ENCODE measurements at places on chromosomes 12 and 14.

DNA sequence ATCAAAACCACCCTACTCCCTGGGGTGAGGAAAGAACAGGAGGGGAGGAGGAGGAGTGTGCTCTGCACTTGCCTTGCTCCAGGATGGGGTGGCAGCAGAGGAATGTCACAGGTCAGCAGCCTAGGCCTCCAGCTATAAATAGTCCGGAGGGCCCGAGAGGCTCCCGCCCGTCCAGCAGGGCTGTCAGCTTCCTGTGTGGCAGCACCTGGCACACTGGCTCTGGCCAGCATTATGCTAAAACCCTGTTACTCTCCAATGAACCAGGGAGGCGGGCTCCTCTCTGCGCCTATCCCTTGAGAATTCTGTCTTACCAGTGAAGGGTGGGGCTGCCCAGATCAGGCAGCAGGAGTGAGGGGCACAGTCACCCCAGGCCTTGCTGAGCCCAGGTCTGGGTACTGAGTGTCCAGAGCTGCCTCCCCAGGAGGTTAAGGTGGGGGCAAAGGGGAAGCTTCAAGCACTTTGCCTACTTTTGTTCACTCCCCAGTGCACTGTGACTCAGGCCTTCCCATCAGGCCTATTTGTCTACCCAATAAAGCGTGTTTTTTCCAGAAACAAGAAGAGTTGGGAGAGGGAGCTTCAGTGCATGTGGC, 1.2 kb upstream of the COX14 start:
- peak; percentile 55 for DNase-seq

- no peak for DNase-seq
These were observed 344 bp downstream of the LPAR5 start for GRCh38 chr12:6635375-6635855.

DNA sequence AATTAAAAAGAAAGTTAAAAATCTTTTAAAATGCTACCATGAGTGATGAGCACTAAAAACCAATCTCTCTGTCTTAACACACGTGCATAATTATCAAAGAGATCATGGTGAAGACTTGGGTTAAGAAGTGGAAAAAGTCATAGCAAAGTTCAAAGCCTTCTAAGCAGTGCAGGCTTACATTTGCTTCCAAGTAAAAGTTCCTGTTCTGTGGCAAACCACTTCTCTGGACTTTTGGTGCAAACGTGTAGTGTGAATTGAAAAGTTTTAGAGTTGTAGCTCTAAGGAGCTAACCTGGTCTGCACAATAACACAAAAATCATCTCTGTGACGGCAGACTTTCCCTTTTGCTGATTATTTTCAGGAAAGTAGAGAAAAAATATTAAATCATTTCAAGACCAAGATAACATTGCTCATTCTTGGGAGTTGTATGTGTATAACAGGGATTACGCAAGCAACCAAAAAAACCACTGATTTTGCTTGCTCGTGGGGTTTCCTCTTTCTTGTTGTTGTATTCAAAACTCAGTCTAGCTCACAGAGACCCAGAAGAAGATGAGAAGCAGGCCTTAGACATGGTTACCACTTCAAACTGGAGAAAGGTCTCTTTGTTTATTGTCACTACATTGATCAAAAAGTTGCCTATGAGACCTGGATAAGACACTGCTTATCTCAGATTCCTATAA, 2.3 kb upstream of the GLIPR1 start:
- DNase-seq, result no peak

GRCh38 chr14:39395555-39396254, 36.5 kb downstream of the FBXO33 start:
- no peak for DNase-seq

- no peak for DNase-seq
These were observed 105.8 kb downstream of the PRIMA1 start for GRCh38 chr14:93682459-93682858.

- peak; percentile 30 for DNase-seq
These were observed 25.7 kb upstream of the TC2N start for GRCh38 chr14:91893007-91893406.

DNA sequence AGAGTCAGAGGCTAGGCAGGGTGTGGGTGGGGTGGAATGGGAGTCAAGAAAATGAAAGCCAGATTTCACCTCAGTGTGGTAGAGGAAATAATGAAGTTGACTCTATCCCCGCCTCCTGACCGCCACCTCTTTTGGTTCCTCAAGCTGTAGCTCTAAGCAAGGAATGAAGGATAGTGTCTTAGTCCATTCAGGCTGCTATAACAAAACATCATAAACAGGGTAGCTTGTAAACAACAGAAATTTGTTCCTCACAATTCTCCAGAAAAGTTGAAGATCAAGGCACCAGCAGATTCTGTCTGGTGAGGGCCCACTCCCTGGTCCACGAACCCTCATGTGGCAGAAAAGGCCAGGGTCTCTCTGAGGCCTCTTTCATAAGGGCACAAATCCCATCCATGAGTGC, 109.1 kb upstream of the AMN1 start:
- DNase-seq, result no peak

- DNase-seq, result peak; percentile 58
These were observed 14.2 kb upstream of the CALM1 start for GRCh38 chr14:90382491-90383125.

DNA sequence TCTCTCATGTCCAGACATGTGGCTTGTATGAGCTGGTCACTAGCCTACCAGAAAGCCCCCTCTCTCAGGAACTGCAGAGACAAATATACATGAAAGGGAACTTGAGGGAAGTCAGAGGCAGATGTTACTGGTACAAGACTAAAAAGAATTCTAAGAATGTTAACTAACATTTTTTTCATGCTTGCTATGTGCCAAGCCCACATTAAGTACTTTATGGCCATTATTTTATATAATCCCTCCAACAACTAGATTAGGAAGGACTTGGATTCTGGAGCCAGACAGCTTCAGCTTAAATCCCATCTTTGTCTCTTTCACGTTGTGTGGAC, 24.6 kb downstream of the TTC9 start:
- no peak for DNase-seq

DNA sequence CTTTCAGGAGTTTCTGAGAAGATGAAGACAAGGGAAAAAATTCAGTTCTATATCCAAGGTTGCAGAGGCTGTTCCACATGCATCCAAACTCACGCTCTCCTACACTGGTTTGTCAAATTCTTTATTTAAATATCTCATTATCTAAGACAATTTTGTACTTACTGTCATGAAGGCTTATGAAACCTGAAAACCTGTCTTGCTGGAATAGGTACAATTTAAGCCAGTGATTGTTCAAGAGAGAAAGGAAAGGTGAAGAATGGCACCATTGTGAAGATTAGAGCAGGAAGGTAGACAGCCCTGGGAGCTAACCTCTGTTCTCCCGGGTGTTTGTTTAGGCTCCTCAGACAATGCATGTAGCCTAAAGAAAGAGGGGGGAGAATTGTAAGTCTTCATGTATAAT, 315.1 kb upstream of the PRKD1 start:
- no peak for DNase-seq

- no peak for DNase-seq
These were observed 122.2 kb upstream of the NAP1L1 start for GRCh38 chr12:76206677-76207072.

DNA sequence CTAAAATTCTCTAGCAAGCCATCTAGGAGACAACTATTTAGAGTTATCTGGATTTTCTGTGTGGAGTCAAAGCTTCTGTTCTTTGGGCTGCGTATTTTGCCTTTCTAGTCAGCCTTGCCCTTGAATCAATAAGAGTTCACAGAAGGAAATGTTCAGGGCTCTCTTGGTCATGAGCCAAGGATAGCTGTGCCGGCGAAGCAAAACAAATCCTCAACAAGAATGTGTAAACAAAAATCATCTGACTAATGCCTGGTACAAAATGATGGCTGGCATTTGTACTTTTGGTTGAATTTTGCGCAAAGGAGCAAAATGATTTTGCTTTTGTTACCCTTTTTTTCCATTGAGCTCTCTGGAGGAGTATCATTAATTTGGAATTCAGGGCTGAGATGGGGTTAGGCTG, 171.1 kb downstream of the DACT1 start:
- no peak for DNase-seq

- peak; percentile 40 for DNase-seq
These were observed 92.6 kb upstream of the SFSWAP start for GRCh38 chr12:131618303-131618658.

DNA sequence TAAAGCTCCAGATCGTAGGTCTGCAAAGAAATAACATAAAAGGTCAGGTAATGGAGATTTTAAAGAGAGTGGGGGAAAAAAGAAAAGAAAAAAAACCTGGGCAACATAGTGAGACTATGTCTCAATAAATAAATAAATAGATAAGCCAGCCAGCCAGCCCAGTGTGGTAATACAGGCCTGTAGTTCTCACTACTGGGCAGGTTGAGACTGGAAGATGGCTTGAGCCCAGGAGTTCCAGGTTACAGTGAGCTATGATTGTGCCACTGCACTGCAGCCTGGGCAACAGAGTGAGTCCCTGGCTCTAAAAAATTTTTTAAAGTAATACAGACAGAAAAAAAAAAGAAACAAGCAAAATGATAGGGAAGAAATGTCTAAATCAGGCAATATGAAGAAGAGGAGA, 43.2 kb upstream of the BBS10 start:
- DNase-seq, result no peak

- DNase-seq, result no peak
These were observed 1054.3 kb downstream of the VRK1 start for GRCh38 chr14:97851428-97851995.

- DNase-seq, result peak; percentile 19
These were observed 399.0 kb downstream of the NAV3 start for GRCh38 chr12:78229591-78230101.

GRCh38 chr14:25753130-25753529, 703.2 kb upstream of the STXBP6 start:
- DNase-seq, result no peak

GRCh38 chr12:124679533-124680371, 112.3 kb upstream of the NCOR2 start:
- DNase-seq, result no peak

DNA sequence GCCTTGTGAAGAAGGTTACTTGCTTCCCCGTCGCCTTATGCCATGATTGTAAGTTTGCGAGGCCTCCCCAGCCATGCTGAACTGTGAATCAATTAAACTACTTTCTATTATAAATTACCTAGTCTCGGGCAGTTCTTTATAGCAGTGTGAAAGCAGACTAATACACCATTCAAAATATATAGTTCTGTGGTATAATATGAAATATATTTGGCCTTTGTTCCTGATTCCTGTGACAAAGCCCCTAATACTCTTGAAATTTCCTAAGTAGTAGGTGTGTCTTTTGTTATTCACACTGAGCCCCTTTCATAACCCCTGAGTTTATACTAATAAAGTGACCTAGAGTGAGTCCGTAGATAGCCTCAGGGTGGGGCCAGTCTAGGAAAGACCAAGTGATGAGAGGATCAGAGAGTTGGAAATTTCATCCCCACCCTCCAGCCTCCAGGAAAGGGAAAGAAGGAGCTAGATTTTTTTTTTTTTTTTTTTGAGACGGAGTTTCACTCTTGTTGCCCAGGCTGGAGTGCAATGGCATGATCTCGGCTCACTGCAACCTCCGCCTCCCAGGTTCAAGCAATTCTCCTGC, 19.4 kb upstream of the STRN3 start:
- DNase-seq, result no peak

GRCh38 chr14:50242566-50243310, 11.4 kb upstream of the SOS2 start:
- no peak for DNase-seq

DNA sequence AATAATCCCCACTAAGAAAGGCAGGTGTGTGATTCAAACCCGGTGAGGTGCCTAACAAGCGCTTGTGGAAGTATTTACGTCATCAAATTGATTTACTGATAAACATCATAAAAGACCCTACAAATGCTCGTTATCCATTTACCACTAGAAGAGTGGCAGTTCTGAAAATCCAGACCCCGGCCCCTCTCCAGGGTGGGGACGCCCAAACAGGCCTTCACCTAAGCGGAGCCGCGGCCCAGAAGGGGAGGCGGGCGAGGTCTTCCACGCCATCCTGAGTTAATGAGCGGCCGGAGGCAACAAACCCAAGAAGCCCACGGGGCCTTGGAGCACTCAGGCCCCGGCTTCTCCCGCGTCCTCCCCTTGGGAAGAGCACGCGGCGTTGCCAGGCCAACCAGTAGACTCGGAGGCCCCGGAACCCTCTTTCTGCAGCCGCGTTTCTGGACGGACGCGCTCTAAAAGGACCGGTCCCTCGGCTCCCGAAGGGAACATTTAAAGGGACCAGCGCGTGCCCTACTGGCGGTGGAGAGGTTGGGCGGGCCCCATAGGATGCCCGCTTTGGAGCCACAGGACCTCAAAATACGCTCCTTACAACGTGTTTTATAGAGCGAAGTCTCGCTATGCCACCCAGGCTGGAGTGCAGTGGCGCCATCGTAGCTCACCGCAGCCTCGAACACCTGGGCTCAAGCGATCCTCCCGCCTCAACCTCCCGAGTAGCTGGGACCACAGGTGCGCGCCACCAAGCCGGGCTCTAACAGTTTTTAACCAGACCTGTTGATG, 3.5 kb downstream of the PTPN21 start:
- DNase-seq, result peak; percentile 82

DNA sequence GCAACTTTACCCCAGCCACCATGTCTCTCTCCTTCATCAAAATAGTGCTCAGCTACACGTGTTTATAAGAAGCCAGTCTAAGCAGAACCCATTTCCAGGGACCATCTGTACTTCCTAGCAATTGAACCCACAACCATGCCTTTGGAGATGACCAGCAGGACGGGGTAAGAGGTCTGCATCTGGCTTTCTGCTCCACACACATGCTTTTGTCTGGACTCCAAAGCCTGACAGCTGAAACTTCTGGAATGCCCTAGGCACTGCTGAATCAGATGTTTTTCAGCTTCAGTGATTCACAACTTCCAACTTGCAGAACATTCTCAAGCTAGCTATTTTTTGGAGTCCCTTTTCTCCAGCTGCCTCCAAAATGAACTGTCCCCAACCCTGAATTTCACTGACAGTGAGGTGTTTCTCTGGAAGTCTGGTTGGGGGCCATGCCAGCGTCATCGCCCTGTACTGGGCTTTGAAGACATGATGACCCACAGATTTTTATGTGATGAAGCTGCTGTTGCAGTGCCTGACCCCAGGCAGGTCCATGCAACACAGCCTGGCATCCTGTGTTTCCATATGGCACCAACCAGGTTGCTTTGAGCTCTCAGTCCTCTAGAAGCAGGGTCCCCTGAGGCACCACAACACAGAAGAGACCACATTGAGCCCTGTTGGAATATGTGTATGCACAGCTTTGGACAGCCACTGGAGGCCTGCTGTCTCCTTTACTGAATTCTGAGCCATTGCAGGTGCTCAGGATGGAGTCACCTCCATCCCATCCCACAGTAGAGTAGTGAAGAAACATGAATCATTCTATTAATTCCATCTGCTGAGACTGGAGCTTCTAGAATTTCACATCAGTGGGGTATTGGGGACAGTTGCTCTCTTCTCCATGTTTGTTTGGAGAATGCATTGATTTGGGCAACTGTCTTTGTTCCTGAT, 80.2 kb downstream of the NUAK1 start:
- DNase-seq, result no peak

DNA sequence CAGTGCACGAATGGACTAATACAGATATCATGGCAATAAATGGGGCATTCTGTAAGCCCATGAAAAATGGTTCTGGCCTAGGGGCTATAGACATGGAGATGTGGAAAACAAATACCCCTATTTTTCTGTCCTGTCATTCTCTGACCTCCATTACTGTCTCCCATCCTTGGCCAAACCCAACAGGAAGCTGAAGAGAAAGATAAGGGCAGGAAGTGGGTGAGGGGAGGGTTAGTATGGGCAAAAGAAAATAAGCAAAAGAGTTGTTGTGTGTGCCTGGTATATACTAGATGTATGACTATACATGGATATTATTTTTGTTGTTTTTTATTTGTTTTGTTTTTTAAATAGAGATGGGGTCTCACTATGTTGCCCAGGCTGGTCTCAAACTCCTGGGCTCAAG, 339.3 kb downstream of the PCNX1 start:
- no peak for DNase-seq
